Hippocampal formation (tissue), 2 donors: ENCODE measurements at places on chromosomes 6 and 20.

- no peak for DNase-seq
These were observed 26.3 kb downstream of the FAM110A start for GRCh38 chr20:859751-860231.

GRCh38 chr20:33772439-33772838 lies 38.7 kb upstream of the CHMP4B start:
- no peak for DNase-seq

- DNase-seq: no peak
These were observed 30.9 kb downstream of the PSMG4 start for GRCh38 chr6:3289664-3290055.

DNA sequence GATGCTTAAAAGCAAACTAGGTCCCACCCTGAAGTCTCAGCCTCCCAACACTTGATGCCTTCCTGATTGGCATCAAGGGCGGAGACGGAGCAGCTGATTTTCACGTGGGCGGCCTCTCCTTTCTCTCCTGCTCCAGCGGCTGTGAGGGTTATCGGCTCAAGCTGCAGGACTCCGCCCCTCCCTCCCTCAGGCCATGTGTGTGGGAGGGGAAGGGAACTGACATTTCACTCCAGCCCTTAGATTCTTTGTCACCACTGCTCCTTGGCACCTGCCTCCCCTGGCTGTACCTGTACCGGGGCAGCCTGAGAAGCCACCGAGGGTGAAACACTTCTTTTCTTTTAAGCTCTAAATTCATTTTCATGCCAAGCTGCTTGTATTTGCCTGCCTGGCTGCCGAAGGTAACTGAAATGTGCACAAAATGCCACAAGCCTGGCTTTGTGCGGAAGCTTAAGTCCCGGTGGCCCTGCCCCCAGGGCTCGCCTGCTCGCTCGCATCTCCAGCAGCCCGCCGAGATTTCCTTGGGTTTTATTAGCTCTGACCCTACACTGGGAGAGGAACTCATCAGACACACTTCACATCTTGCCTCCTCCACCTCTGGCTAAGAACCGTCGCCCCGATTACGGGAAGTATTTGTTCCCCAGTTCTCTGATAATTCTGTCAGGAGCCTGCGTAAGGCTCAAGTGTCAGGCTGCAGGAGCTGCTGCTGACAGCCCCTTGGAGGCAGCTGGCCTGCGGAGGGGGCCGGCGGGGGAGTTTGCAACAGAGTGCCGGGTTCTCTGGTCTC lies 9.6 kb upstream of the CPNE5 start:
- no peak for DNase-seq

DNA sequence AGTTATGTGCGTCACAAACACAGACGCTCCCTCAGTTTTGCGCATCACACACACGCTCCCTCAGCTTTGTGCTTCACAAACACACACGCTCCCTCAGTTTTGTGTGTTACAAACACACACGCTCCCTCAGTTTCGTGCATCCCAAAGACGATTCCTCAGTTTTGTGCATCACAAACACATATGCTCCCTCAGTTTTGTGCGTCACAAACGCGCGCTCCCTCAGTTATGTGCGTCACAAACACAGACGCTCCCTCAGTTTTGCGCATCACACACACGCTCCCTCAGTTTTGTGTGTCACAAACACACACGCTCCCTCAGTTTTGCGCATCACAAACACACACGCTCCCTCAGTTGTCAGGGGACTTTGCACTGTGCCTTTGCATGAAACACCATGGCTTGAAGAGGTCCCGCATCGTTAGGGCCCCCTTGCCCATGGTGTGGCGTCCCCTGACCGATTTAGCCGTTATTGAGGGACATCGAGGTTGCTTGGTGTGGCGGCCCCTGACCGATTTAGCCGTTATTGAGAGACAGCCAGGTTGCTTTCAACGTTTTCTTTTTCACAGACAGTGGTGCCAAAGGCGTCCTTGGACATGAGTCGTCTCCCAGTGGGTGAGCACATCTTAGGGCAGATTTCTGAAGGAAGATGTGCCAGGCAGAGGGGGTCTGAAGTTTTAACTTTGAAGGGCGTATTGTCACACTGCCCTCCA lies 28.1 kb upstream of the MYT1 start:
- DNase-seq: no peak

DNA sequence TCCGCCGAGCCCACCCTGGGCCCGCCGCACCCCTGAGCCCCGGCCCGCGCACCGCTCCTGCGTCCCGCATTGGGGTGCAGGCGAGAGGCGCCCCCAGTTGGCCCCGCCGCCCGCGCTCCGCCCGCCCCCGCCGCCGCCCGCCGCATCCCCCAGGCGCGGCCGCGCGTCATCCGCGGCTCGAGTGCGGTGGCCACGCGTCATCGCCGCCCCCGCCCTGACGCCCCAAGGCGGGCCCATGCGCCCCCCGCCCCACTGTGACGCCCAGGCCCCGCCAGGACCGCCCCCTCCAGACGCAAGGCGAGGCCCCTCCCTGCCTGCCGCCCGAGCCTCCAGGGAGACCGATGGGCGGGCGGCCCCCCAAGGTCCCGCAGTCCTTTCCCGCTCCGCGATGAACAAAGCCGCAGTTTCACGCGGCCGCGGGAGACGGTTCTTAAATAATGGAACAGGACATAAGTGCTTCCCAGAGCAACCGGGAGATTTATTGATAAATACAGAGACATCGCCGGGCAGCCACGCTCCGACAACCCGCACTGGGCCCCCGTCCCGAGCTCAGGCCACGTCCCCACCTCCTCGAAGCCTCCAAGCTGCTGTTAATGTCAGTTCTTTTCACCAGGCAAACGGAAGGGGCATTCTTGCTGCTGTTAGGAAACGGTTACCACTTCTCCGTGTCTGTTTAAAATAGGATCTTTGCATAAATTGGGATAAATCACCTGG lies at the start of gene ANKRD60:
Gene ANKRD60, minus strand, starts transcription at position 170 of the 714 bp plus-strand sequence. Its CDS starts 0 bp downstream, at position 170.
- DNase-seq: no peak

DNA sequence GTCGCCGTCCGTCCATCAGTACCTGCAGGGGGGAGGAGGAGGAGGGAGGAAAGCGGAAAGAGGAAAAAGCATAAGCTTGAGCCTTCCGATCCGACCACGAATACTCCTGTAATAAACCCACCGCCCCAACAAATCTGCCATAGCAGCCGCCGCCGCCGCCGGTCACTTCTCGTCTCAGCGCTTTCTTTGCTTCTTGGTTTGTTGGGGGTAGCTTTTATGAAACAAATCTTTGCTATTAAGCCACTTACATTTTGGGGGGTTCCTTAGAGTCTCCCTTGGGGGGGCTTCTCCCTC lies 277 bp downstream of the ADGRB3 start:
- no peak for DNase-seq

- no peak for DNase-seq
These were observed 61.2 kb upstream of the HBS1L start for GRCh38 chr6:135115834-135116233.

DNA sequence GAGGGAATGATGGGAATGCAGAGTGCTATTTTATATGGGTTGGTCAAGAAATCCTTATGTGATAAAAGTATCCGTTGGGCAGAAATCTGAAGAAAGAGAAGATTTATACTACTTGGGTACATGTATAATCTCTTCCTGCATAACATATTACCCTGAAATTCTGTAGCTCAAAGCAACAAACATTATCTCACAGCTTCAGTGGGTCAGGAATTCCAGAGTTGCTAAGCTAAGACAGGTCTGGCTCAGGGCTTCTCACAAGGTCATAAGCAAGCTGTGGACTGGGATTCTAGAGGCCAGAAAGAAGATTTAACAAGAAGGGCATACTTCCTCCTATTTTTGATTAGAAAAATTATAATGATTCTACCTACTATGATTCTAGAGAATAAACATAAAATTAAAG lies 172.5 kb upstream of the THEMIS start:
- DNase-seq: no peak

- DNase-seq: no peak
These were observed 25.8 kb downstream of the ANKRD6 start for GRCh38 chr6:89458704-89459103.

DNA sequence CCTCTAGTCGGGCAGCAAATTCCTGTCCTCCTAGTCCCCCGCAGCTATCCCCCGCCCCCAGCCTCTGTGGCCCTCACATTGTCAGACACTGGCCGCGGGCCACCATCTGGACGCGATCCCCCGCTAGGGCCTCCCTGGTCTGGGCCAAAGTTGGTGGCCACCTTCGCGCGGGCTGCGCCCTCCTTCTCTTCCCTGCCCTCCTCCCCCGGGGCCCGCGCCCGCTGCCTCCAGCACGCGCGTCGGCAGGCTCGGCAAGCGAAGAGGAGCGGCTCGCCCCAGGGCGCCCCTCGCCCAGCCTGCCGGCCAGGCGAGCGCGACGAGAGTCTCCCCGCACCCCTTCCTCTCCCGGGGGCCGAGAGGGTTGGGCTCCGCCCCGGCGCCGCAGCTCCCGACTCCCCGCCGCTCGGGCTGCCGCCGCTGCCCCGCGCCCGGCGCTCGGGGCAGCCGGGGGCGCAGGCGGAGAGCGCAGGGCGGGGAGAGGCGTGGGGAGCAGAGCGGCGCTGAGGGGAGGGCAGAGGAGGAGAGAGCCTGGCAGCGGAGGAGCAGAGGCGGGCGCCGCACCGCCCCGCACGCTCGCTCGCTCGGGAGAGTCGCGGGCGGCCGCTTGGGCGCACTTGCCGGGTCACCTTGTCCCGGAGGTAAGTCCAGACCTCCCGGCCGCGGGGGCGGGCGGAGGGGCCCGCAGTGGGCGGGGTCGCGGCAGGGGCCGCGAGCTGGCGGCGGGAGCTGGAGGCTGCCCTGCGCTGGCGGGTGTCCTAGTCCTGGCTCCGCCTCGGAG lies at the start of gene SYNDIG1:
Gene SYNDIG1, plus strand, starts transcription at position 514 of the 778 bp plus-strand sequence. CDS start 73,469 bp downstream, outside the sequence.
- peak; percentile 86 for DNase-seq
